Activated CD8-positive, alpha-beta T cell treated with anti-CD3 and anti-CD28 coated beads for 36 hours (primary cell): ENCODE measurements at places on chromosomes 4 and X. TPM values are rescaled to one million over a fixed set of nuclear protein-coding genes. Genes with fewer than 3 reads are reported as not detected.
A peak's percentile ranks its signal among the peaks of the same experiment; 100 is the strongest.

GRCh38 chrX:110992611-110993010, 103.4 kb upstream of the PAK3 start:
- no peak overlapping the region for H3K27ac ChIP-seq
- no peak overlapping the region for H3K4me3 ChIP-seq

DNA sequence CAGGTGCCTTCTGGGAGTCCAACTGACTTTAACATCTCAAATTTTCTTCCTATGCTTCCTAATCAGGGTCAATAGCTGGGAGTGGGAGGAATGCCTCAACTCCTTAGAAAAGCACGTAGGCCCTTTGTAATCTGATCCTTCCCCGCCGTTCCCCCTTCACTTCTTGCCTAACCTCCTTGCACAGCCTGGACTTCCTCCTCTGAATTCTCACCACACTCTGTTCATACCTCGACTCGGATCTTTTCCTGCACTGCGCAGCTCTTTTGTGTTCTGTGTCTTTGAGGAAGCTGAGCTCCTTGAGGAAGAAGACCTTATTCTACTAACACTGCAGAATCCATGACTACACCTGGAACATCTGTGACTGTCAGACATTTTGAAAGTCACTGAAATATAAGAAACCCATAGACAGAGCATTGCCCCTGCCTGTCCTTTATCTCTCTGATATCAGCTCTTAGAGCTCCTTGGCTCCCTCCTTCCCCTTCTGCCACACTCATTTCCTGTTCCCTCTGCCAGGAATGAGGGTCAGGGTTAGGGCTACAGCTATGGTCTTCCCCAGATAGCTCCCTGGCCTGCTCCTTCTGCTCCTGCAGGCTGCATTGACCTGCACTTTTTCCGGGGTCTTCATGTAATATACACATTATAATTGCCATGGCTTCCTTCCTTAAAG, 140.2 kb upstream of the LDB2 start:
- H3K36me3 ChIP-seq = no peaks in the 10 kb centered on the region
- no peak overlapping the region for H3K4me3 ChIP-seq
- no peak overlapping the region for H3K27ac ChIP-seq
- no peak for DNase-seq
- no peaks in the 10 kb centered on the region for H3K4me1 ChIP-seq

DNA sequence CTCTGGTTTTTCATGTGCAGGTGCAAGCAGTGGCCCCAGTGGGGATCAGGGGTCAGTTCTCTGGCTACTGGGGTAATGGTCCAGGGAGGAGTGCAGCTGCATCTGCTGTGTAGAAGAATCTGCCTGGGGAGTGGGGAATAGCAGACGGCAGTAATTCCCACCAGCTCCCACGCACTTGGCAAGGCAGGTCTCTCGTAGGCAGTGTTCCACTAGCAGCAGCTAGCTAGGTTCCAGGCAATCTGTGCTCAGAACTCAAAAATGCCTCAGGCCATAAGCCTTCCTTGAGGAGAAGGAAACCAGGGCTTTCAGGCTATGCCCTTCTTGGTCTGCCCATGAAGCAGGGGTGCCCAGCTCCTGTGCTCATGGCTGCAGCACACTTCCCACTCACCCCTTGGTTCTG, 38.8 kb downstream of the DCLK2 start:
- H3K4me3 ChIP-seq = no peak overlapping the region
- H3K27ac ChIP-seq = no peak overlapping the region
- peaks cover 3% of the 10 kb centered on the region for H3K4me1 ChIP-seq
- no peaks in the 10 kb centered on the region for H3K36me3 ChIP-seq

- H3K36me3 ChIP-seq = no peaks in the 10 kb centered on the region
- no peaks in the 10 kb centered on the region for H3K4me1 ChIP-seq
- no peak overlapping the region for H3K4me3 ChIP-seq
These were observed 6.2 kb downstream of the CSF2RA start for GRCh38 chrX:1274786-1275185.

GRCh38 chr4:37989398-37990260, 29.4 kb downstream of the PTTG2 start:
- no peak overlapping the region for H3K27ac ChIP-seq
- no peak overlapping the region for H3K4me3 ChIP-seq
- peaks cover 18% of the 10 kb centered on the region for H3K4me1 ChIP-seq
- no peaks in the 10 kb centered on the region for H3K27me3 ChIP-seq
- no peaks in the 10 kb centered on the region for H3K36me3 ChIP-seq

- H3K36me3 ChIP-seq = no peaks in the 10 kb centered on the region
- DNase-seq = no peak
- no peak overlapping the region for H3K27ac ChIP-seq
- H3K27me3 ChIP-seq = peaks cover 2% of the 10 kb centered on the region
- no peak overlapping the region for H3K4me3 ChIP-seq
These were observed 61.7 kb upstream of the GUCY1A1 start for GRCh38 chr4:155604718-155605626.

DNA sequence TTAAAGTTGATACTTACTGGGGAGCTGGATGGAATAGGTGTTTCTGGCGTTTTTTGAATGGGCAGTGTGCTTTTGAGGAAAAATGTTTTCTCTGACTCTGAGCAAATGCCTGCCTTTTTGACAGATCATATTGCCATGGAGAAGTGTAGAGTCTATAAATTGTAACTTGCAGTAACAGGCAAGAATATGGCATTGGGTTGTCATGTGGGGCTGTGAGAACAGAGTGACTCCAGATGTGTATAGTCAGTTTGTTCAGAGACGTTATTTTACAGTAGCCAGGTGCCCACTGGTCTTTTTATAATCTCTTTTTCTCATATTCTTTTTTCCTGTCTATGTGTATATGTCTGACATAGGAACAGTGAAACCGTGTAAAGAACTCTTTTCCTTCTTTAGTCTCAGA, 40.8 kb downstream of the RAPGEF2 start:
- H3K4me3 ChIP-seq = no peak overlapping the region
- peaks cover 18% of the 10 kb centered on the region for H3K4me1 ChIP-seq
- H3K27ac ChIP-seq = no peak overlapping the region
- no peak for DNase-seq
- peaks cover 2% of the 10 kb centered on the region for H3K36me3 ChIP-seq

- DNase-seq = no peak
- no peaks in the 10 kb centered on the region for H3K36me3 ChIP-seq
- peaks cover 18% of the 10 kb centered on the region for H3K27me3 ChIP-seq
These were observed 85.0 kb downstream of the ADRA2C start for GRCh38 chr4:3851211-3851610.

GRCh38 chr4:169045862-169046584, 36.0 kb upstream of the CBR4 start:
- no peak overlapping the region for H3K27ac ChIP-seq
- H3K4me3 ChIP-seq = no peak overlapping the region
- no peak for DNase-seq
- H3K27me3 ChIP-seq = no peaks in the 10 kb centered on the region
- H3K4me1 ChIP-seq = no peaks in the 10 kb centered on the region

DNA sequence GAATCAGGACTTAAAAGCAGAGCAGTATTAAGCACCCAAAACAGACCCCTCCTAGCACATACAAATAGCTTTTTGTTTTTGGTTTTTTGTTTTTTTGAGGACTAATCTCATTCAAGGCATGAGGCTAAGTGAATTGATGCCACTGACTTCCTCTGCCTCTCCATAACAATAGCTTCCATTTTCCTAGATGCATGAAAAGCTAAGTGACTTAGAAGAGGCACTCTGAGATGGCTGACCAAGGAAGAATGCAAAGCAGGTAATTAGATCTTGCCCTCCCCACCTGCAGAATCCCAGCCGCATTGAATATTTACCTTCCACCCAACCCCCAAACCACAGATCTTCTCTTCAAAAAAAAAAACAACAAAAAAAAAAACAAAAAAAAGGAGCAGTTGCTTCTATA, 7.4 kb upstream of the KDR start:
- H3K36me3 ChIP-seq = no peaks in the 10 kb centered on the region
- H3K4me3 ChIP-seq = no peak overlapping the region
- H3K27me3 ChIP-seq = peaks cover 16% of the 10 kb centered on the region
- H3K27ac ChIP-seq = no peak overlapping the region

GRCh38 chr4:169267070-169267469, 3.7 kb downstream of the SH3RF1 start:
- no peak overlapping the region for H3K4me3 ChIP-seq
- H3K36me3 ChIP-seq = no peaks in the 10 kb centered on the region
- H3K27ac ChIP-seq = no peak overlapping the region
- peaks cover 5% of the 10 kb centered on the region for H3K4me1 ChIP-seq
- H3K27me3 ChIP-seq = peaks cover 49% of the 10 kb centered on the region
- no peak for DNase-seq

DNA sequence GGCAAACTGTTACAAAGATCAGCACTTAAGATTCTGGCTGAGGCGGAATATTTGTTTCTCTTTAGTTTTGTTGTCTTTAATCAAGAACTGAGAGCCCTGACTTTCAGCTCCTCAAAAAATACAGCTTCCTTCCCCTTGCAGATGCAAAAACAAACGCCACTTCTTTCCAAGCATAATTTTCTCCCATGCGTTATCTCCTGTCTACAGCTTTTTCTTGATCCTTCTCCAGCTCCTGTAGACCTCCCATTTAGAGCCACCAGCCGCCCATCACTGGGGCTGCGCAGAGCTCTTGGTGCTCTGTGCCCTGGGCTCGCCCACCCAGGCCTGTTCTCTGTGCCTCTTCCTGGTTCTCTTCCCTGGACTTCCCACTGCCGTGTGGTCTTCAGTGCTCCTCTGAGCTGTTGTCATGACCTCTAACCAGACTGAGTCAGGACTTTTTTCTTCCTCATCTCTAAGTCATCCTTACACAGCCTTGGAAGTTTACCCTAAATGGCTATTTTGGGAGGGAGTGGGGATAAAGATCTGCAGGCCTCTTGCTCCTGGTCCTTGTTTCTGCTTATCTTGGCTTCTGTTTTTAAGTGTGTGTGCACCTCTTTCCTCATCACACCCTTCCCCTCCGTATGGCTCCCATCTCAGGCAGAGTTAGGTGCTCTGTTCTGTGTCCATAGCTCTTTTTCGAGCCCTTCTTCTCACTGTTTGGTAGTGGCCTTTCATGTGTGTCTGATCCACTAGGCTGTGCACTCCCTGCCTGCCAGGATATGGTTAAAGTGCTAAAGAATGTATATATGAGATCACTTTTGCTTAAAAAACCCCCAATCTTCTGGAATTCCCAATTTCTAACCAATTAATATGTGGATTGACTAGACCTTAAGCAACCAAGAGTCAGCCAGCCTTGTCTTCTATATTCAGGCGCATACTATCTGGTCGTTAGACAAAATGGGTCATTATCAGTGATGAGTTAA, 122.5 kb downstream of the PTTG2 start:
- peaks cover 11% of the 10 kb centered on the region for H3K4me1 ChIP-seq
- H3K27me3 ChIP-seq = no peaks in the 10 kb centered on the region
- peaks cover 6% of the 10 kb centered on the region for H3K36me3 ChIP-seq
- DNase-seq = no peak
- no peak overlapping the region for H3K4me3 ChIP-seq

DNA sequence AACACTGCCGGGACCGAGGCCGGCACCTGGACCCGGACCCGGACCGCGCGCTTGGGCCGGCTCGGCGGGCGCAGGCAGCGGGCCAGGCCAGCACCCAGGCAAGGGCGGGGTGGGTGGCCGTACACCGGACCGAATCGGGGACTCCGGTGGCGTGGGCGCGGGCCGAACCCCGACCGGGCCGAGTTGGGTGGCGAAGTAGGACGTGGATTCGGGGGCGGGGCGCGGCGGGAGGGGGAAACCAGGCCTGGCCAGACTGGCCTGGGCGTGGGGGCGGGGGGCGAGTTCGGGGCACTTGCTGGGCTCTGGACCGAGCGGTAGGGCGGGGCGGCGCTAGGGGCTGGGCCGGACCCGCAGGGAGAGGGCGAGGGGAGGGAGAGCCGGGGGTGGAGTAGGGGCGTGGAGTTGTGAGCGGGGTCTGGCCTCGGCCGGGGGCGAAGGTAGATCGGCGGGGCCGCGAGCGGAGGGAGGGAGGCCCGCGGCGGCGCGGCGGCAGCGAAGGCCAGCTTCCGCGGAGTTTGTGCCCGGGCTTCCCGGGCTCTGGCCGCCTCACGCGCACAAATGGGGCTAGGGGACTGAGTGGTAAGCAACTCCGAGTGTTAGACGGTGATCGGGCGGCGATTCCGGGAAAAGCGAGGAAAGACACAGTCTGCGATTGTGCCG, 1.8 kb upstream of the BCORL1 start:
- H3K4me3 ChIP-seq = no peak overlapping the region
- DNase-seq = peak; percentile 34
- H3K4me1 ChIP-seq = peaks cover 14% of the 10 kb centered on the region
- no peak overlapping the region for H3K27ac ChIP-seq
- H3K36me3 ChIP-seq = no peaks in the 10 kb centered on the region

- DNase-seq = no peak
These were observed 770.3 kb downstream of the NLGN4X start for GRCh38 chrX:5458300-5458842.

DNA sequence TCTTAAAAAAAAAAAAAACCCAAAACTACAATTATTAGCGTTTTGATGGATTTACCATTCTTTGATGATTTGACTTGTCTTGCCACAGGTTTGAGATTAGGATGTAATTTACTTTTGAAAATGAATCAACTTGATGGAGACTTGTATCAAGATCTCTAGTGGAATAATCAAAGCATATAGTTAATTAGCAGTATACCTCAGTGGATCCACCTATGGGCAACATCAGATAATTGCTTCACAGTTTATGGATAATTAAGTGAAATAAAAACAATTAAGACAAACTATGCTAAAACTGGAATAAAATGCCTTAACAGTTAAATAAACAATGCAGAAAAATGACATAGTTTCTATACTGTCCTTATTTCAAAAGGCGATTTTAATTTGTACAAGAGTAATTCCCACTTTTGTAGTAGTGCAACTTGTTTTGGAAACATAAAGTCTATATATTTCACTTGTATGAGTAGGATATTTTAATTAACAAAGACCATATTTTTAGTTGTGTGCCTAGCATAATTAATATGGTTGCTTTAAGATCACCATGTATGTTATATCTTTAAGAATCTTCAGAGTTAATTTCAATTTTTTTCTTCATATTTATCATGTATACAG, 4.2 kb downstream of the CPEB2 start:
- DNase-seq = no peak
- H3K27ac ChIP-seq = no peak overlapping the region
- peaks cover 26% of the 10 kb centered on the region for H3K4me1 ChIP-seq
- H3K36me3 ChIP-seq = peaks cover 8% of the 10 kb centered on the region

GRCh38 chr4:15428611-15429010, 778 bp downstream of the C1QTNF7 start:
- no peak overlapping the region for H3K4me3 ChIP-seq
- H3K4me1 ChIP-seq = peaks cover 8% of the 10 kb centered on the region
- H3K36me3 ChIP-seq = no peaks in the 10 kb centered on the region
- H3K27ac ChIP-seq = no peak overlapping the region
- no peak for DNase-seq
- H3K27me3 ChIP-seq = no peaks in the 10 kb centered on the region

DNA sequence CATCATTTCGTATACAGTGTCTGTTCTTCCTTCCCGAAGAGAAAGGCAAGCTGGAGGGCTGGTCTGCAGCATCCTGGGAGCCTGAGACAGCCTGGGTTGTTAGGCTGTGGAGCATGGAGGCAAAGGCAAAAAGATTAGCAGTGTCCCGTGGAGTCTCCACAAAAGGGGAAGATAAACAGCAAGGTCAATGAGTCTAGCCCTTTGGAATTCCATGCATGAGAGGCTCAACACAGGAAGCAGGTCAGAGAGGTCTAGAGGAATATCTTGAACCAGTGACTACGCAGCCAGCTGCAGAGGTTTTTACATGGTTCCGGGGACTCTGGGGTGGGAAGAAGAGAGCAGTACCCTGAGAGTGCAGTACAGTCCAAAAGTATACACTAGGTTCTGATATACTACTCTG, 12.2 kb upstream of the MCF2 start:
- no peak for DNase-seq
- no peaks in the 10 kb centered on the region for H3K4me1 ChIP-seq
- H3K27me3 ChIP-seq = no peaks in the 10 kb centered on the region

The GYPE gene
- total RNA-seq = 0.36 TPM

The SYTL4 gene
- not detected for total RNA-seq

The CYSLTR1 gene
- 0.45 TPM for total RNA-seq

The SLC6A14 gene
- not detected for total RNA-seq

The OCIAD1 gene
- 103 TPM for total RNA-seq

The FRMPD3 gene
- not detected for total RNA-seq

The HS3ST1 gene
- total RNA-seq = not detected
